ENCODE measurements at places on chromosomes 2 and 18.

GRCh38 chr2:161400076-161400475 is 16.0 kb upstream of the TBR1 start:
- DNase-seq: no peak

DNA sequence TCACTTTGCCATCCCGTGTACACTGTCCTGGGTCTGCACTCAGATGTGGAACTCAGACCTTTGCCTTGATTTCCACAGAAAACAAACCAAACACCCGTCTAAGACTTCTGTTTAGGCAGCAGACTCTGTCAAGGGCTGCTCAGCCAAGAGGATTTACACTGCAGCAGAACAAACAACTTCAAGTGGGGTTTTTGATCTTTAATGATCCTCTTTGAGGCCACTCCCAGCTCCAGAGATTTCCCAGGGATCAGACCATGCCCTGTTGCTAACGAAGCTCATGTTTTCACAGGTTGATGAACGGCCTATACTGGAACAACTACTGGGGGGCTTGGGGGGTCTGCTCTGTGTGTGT is 52.5 kb upstream of the LGALSL start:
- no peak for DNase-seq

GRCh38 chr2:189364607-189365006 is 76.7 kb upstream of the WDR75 start:
- no peak for DNase-seq

DNA sequence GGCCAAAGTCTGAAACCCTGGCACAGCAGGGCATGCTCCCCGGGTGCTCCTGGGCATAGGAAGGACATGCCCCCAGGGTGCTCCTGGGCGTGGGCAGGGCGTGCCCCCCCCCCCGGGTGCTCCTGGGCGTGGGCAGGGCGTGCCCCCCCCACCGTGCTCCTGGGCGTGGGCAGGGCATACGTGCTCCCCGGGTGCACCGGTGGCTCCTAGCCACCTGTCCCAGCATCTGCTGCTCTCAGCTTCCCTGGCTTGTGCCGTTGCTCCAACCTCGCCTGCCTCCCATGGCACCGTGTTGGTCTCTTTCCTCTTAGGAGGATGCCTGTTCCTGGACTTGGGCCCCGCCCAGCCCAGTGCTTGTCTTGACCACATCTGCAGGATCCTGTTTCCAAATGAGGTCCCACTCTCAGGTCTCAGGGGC is 95.6 kb upstream of the CTDP1 start:
- no peak for DNase-seq

- no peak for DNase-seq
These were observed 182.7 kb downstream of the PRPF40A start for GRCh38 chr2:152534460-152535135.

GRCh38 chr2:208183526-208183925 is 6.3 kb downstream of the C2orf80 start:
- DNase-seq: no peak

DNA sequence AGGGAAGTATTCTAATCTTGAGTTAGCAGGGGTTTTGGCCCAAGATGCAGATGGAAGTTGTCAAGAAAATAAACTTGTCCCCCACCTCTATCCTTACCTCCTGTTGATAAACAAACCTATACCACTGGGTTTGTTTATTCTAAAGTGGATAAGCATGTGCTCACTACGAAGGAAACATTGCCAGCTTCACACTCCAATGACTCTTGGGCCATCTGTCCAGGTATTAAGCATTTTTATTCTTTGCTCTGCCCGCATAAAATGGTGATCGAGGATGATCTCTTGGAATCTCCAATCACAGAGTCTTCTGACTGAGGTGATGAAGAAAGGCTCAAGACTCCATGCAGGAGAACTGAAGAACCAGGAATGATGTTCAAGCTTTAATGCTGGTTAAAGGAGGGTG is 1908.4 kb upstream of the PIK3C3 start:
- DNase-seq: no peak

- DNase-seq: no peak
These were observed 151.8 kb upstream of the MMADHC start for GRCh38 chr2:149739171-149739882.

DNA sequence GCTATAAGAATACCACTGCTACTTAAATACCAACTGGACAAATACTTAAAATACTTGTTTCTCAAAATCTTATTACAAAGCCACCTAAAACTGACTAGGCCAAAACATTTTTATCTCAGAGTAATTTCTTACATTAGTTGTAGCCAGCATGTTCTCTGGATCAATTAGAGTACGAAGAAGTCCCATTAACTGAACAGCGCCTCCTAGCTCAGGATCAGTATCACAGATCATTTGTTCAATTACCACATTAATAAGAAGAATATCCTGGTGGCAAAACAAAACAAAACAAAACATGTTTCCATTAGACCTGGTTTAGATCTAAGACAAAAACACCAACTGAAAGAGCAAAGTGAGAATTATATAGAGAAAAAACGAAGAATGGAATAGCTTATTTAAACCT is 36.0 kb downstream of the PPP4R3B start:
- DNase-seq: no peak

GRCh38 chr2:204849892-204850291 is 304.6 kb downstream of the PARD3B start:
- no peak for DNase-seq

DNA sequence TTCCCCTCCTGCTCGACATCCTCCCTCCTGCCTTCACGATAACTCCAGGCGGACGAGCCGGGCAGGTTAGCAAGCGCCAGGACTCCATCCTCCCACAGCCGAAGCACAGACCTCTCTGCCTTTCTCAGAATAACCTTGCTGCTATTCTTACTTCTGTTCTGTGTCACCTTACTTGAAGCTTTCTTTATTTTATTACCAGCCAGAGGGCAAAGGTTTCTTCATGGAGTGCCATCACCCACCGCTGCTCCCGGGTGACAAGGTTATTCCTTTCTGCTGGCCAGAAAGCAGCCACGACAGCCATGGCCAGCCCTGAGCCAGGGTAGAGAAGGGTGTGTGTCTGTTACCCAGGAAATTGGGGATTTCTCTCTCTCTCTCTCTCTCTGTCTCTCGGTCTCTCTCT is 227.1 kb downstream of the ANAPC1 start:
- DNase-seq: no peak

GRCh38 chr18:57002627-57003026 is 144.3 kb upstream of the BOD1L2 start:
- peak; percentile 67 for DNase-seq

DNA sequence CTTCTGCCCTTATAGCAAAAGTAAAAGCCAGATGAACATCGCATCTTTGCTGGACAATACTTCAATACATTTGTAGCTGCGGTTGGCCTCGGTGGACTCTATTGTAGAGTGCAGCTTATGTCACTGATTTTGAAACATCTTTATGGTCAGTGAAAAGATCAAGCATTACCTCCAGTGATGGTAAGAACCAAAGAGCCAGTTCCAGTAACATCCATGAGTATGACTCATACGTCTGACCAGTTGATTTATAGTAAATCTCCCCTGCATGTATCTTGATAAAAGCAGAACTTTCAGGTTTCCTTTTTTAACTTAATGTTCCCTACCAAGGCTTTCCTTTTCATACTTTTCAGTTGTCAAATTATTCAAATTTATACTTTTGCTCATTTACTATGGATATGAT is 119.2 kb upstream of the HNRNPA3 start:
- DNase-seq: no peak

DNA sequence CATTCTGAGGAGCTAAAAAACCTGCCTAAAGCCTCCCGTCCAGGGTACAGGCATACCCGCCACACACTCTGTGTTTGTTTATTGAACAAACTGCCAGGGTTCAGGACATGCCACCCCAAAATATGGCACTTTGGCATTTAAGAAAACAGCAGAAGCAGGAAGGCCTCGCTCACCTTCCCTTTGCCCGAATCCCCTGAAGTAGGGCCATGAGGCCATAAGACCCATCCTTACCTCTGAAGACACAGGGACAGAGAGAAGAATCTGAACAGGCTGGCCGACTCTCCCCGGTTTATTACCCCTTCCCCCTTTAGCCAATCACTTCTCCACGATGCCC is 1.7 kb upstream of the NEURL3 start:
- DNase-seq: no peak

- DNase-seq: peak; percentile 14
These were observed 152.5 kb downstream of the CYP26B1 start for GRCh38 chr2:71995067-71995665.

DNA sequence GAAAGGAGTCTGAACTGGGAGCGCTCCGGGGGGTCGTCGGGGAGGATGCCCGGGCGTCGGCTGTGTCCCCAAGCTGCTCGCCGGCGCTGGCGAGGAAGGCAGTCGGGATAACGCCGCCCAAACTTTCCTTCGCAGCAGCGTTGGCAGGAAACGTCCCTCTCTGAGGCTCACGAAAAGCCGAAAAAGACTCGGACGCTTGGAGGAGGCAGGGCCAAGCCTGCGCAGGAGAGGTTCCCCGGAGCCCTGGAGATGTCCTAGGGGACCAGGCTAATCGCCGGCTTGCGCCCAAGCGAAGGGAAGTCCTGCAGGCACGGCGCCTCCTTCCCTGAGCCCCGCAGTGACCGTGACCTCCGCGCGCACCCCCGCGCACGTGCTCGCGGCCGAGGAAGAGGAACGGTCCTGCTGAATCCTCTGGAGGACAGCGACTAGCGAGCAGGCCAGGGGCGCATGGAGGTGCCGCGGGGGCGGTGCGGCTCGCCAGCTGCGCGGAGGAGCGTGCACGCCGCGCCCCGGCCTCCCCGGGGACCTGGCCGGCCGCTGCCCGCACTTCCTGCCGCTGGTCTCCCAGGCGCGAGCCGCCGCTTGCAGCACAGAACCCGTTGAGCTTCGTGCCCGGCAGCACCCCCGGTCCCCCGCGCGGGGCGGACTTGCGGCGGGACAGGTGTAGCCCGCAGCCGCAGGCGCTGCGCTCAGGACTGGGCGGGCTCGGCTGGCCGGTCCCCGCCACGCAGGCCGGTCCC is at the start of gene SH3RF3:
SH3RF3 (plus strand) TSS at position 590 of the 740 bp plus-strand sequence.
- DNase-seq: no peak

- DNase-seq: no peak
These were observed 334.7 kb upstream of the GULP1 start for GRCh38 chr2:187956906-187957534.

DNA sequence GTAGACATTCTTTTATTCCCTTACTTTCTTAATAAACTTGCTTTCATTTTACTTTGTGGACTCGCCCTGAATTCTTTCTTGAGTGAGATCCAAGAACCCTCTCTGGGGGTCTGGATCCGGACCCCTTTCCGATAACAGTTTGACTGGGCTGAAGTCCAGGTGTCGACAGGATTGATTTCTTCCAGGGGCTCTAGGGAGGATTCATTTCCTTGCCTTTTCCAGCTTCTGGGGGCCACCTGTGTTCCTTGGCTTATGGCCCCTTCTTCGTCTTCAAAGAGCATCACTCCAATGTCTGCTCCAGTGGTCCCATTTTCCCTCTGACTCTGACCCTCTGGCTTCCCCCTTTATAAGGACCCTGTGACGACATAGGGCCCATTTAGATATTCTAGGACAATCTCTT is 67.5 kb downstream of the COPS8 start:
- no peak for DNase-seq

DNA sequence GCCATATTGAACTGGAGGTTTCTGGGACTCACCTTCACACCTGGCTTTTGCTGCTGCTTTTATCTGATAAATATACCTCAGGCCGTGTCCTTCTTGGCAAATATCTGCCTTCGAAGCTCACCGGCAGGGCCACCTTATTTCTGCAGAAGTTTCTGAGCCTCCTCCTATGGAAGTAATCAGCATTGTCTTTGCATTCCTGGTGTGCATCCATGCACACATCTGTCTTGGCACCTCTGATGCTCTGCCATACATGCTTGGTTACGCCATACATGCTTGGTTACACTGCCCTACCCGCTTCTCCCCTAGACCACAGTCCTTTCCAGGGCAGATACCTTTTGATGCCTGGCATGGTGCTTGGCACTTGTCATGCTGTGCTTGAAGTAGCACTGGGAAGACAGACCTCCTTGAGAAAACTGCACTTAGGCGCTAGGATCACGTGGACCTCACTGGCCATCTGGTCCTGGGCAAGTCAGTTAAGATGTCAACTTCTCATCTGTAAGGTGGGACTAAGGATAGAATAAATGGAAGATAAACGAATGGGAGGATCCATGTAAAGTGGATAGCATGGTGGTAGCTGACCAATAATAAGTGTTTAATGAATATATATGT is 66.8 kb downstream of the ZNF236 start:
- no peak for DNase-seq

- DNase-seq: no peak
These were observed 121.5 kb upstream of the PXDN start for GRCh38 chr2:1865716-1866234.

- DNase-seq: no peak
These were observed 5.9 kb downstream of the MSL3B start for GRCh38 chr2:233862261-233862768.

GRCh38 chr18:55998071-55998522 is 410.1 kb upstream of the TCF4 start:
- DNase-seq: peak; percentile 2

- DNase-seq: no peak
These were observed 57.2 kb downstream of the CALCRL start for GRCh38 chr2:187390891-187391290.

DNA sequence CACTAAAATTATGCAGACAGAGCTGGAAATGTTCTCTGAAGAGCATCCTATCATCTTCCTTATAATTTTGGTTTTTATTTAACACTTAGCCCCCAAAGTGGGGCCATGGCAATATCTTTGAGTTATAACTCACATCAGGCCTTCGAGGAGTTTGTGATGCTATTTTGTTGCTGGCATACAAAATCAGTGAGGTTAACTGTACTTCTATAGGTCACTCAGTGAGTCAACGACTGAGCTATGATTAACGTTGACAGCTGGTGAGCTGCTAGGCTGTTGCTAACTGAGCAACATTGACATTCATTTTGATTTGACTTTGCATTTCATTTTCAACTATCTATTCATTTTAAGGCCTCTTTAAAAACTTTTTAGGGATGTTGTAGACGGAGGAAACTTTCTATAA is 50.0 kb downstream of the GPD2 start:
- DNase-seq: no peak

GRCh38 chr18:51559198-51559901 is 361.9 kb upstream of the MEX3C start:
- DNase-seq: no peak

- no peak for DNase-seq
These were observed 373.5 kb upstream of the CHST9 start for GRCh38 chr18:27558388-27559155.

- DNase-seq: peak; percentile 64
These were observed 35.6 kb upstream of the PNO1 start for GRCh38 chr2:68121873-68122679.

DNA sequence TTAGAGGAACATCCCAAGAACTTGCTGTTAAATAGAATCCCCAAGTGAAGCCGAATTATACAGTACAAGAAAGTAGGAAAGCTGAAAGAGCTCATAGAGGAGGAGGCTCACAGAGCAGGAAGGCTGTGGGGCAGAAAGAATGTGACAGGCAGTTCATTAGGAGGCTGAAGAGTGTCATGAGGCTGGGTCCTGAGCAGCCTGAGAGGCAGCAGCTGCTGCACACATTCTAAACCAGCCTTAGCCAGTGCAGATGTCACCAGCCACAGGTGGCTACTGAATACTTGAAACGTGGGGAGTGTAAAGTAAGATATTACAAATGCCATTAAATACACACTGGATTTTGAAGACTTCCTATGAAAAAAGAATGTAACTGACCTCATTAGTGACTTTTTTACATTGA is 490.2 kb upstream of the KLHL29 start:
- no peak for DNase-seq

GRCh38 chr2:231752061-231752460 is 29.0 kb downstream of the PDE6D start:
- DNase-seq: no peak
